Suppressor macrophage (primary cell): ENCODE measurements at places on chromosomes 16 and 17.

- no peak for DNase-seq
Observed at GRCh38 chr16:81401035-81401950, 43.3 kb upstream of the CMIP start.

DNA sequence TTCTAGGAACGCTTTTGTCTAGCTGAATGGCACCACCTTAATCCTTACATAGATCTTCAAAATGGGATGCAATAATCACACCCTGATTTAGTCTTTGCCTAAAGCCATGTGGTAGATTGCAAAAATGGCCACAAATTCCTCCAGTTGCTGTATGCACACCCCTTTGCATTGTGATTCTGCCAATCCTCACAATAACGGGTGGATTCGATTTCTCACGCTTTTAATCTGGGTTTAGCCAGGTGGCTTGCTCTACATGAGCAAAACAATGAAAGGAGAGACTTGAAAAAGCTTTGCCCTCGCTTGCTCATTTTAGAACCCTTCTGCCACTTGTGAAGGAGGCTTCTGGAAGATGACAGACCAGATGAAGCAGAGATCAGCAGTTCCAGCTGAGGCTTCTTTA lies 50.3 kb upstream of the B4GALNT2 start:
- no peak for DNase-seq

- DNase-seq, result no peak
Observed at GRCh38 chr17:27621536-27621935, 9.5 kb upstream of the LGALS9 start.

GRCh38 chr17:70771804-70772386 lies 602.6 kb downstream of the KCNJ2 start:
- no peak for DNase-seq

DNA sequence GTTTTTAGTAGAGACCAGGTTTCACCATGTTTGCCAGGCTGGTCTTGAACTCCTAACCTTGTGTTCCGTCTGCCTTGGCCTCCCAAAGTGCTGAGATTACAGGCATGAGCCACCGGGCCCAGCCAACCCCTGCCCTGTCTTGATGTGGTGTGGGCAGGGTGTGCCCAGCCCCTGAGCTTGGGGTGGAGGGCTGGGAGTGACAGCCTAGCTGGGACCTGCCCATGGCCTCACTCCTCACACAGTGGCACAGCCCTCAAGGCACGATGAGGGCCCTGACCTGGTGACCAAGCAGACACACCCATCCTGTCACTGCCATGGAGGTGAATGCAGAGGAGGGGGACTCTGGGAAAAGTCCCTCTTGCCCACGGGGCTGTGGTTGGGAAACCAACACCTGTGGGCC lies 3.0 kb downstream of the IL32 start:
- no peak for DNase-seq

DNA sequence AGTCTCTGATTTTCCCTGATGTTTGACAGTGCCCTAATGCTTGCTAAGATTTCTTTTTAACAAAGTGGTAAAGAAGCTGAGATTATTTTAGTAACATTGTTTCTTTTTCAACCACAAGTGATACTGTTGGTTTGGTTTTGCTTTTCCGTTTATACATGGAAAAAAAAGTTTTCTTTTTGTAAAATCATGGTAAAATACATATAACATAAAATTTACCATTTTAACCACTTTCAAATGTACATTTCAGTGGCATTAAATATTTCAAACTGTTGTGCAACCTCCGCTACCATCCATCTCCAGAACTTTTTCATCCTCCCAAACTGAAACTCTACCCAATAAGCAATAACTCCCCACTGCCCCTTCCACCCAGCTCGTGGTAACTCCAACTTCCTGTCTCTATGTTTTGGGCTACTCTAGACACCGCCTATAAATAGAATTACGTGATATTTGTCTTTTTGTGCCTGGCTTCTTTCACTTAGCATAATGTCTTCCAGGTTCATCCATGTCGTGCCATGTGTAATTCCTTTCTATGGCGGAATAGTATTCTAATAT lies 4.6 kb downstream of the CIITA start:
- no peak for DNase-seq

DNA sequence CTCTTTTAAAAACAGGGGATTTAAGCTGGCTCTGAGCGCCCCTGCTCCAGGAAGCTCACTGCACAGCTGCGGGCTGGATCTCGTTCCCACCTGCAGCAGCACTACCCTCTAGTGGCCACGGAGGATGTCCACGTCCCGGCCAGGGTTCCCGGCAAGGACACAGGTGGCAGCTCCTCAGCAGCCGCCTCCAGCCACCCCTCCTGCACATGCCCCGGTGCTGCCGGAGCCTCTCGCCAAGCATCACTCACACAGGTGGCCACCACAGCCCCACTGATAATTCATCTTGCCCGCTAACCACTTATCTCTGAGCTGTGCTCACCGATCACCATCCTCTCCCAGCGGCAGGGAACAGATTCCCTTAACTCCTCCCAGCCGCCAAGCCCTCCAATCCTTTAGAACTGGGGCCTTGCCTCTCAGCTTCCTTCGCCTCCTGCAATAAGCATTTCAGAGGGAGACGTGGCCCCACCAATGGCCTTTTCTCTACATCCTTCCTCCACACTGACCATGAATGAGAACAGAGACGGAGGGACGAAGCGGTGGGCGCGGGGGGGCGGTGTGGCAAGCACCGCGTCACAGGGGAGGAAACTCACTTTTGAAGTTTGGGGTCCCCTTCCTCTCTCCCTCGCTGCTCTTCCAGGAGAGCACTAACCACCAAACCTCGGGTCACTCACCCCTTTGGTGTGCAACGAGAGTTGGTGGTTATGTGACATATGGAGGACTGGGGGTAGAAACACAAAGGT lies 222.1 kb downstream of the RBFOX3 start:
- peak; percentile 26 for DNase-seq

- DNase-seq, result no peak
Observed at GRCh38 chr17:10622617-10623485, 34.3 kb downstream of the MYH3 start.
